Activated CD4-positive, CD25-positive, alpha-beta regulatory T cell treated with anti-CD3 and anti-CD28 coated beads, Interleukin-2, amount 50 U/mL, for 72 hours (primary cell): ENCODE measurements at places on chromosomes 4 and X.

- no peak for DNase-seq
These were observed 51.9 kb downstream of the PHKA2 start for GRCh38 chrX:18931972-18932371.

GRCh38 chr4:146123231-146123630 lies 52.3 kb upstream of the LSM6 start:
- DNase-seq: no peak

- no peak for DNase-seq
These were observed 30.0 kb upstream of the GALNT7 start for GRCh38 chr4:173138624-173139023.

- DNase-seq: no peak
These were observed 116.0 kb upstream of the RPS6KA3 start for GRCh38 chrX:20382518-20383297.

DNA sequence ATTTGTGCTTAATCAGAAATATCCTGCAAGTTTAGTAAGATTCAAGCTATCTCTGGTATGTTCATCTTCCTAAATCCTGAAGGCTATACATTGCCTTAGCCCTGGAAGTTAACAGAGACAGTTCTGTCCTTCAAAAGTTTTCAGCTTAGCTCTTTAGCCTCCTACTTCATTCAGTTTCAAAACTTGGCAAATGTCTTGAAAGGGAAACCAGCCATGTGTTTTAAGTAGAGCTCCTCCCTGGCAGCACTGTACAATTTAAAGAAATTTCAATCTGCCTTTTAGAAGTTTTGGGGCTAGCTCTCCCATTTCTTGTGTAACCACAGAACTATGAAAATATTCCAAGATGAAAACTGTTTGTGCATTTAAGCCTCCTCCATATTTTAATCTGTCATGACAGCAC lies 47.0 kb downstream of the FANCB start:
- DNase-seq: no peak

GRCh38 chrX:69066966-69067525 lies 98.2 kb downstream of the PJA1 start:
- no peak for DNase-seq

GRCh38 chr4:133355633-133356032 lies 206.5 kb downstream of the PCDH10 start:
- DNase-seq: no peak

GRCh38 chr4:102586002-102586643 lies 85.0 kb downstream of the NFKB1 start:
- no peak for DNase-seq

DNA sequence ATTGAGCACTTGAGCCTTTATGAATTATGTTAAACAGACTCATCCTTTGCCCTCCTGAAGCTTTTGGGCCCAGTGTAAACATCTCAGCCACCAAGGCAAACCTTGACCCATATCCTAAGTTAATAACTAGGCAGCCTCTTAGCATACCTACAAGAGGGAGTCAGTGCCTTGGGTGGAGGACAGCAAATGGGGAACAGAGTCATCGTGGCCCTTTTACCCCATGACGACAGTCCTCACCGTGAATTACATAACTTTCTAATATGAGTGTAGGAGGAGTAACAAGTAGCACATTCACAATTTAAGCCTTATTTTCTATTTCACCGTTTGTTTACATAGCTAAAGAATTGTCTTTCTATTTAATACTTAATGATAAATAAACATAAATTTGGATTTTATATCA lies 16.8 kb downstream of the CLDN22 start:
- DNase-seq: no peak

DNA sequence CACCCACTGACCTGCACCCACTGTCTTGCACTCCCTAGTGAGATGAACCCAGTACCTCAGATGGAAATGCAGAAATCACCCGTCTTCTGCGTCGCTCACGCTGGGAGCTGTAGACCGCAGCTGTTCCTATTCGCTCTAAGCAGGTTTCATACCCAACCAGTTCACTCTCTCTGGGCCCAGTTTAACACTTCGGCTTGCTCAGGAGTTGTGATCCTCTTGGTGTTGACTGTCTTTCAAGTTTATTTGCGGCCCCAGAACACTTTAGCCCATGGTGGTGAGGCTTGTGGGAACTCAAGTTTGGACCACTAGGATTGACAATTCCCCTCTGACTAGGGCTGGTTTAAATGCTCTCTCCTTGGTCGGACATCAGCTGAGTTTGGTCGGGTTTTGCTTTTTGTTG lies 147.0 kb downstream of the DACH2 start:
- DNase-seq: no peak

- DNase-seq: no peak
These were observed 12.0 kb upstream of the CD38 start for GRCh38 chr4:15765910-15766697.

GRCh38 chrX:46912603-46913491 lies 626 bp downstream of the JADE3 start:
- peak; percentile 32 for DNase-seq

DNA sequence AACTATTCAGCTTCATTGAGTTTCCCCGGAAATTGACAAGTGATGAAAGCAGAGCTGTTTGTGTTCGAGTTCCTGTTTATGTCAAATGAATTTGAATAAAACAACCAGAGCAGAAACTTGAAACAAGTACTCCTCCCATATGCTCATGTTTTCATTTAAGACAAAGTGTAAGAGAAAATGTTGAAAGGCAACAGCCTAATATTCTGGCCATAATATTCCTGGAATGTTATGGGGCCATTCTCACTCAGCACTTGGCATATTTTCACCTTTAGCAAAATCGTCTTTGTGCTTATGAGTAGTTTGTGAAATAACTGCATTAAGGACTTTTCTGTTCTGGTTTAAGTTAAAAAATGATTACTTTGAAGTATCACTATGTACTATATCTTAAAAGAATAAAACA lies 276.0 kb upstream of the FAT1 start:
- no peak for DNase-seq

DNA sequence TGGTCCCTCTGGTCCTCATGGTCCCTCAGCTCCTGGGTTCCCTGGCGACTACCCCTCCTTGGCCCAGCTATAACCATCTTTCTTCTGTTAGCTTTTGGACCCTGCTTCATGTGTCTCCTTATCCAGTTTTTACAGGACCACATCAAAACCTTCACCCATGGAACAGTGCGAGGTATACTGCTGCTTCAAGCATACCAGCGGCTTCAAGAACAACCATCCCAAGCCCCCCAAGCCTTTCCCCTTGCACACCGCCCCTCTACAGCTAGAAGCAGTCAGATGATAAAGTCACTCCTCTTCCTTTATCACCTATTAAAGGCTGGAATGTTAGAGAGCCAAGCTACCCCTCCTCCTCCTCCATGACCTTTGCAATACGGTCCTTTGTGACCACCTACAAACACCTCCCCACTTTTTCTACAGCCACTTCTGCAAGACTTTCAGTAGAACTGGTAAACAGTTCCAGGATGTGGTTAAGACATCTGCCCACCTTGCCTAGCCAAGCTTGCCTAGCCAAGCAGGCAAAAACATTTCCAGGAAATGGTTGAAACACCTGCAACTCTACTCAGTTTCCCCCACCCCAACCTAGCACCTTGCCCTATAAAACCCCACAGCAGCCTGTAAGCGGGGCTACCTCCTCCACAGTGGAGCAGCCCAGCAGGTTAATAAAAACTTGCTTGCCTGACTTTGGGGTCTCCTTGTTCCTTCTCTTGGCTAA lies 125.7 kb downstream of the ZC4H2 start:
- no peak for DNase-seq

DNA sequence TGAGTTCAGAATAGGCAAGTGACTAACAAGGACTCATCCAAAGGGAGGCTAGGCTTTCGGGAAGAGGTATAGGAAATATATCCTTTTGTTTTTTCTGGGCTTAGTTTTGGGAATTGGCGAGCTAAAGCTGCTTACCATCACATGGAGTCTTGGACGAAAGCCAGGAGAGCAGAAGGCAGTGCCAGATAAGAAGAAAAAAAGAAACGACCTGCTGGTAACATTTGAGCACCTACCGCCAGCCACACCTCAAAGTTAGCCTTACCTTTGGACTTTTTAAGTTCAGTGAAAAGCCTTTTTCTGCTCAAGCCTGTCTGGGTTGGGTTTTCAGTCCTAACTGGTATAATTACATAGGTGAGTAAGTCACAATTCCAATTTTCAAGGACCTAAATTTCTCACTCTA lies 85.1 kb upstream of the LCORL start:
- no peak for DNase-seq

- no peak for DNase-seq
These were observed 32.0 kb downstream of the ELF2 start for GRCh38 chr4:139144911-139145551.

- no peak for DNase-seq
These were observed 136.4 kb downstream of the ADGRL3 start for GRCh38 chr4:61336488-61336887.

DNA sequence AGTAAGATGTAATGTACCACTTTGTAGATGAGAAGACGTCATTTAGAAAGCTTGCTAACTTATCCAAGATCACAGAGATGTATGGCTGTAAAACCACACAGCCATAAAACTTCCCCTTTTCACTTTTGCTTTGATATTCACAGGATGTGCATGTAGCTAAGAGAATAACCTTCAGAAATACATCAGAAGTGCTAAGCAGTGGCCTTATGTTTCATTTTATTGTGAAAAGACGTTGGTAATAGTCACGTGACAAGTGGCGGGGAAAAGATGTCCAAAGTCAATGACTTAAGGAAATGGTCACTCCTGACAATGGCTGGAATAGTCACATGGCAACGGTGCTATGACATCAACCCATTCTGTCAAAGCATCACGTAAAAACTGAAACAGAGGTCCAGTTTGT lies 12.9 kb upstream of the WDR17 start:
- no peak for DNase-seq

- DNase-seq: no peak
These were observed 28.4 kb downstream of the WFS1 start for GRCh38 chr4:6298035-6298434.

DNA sequence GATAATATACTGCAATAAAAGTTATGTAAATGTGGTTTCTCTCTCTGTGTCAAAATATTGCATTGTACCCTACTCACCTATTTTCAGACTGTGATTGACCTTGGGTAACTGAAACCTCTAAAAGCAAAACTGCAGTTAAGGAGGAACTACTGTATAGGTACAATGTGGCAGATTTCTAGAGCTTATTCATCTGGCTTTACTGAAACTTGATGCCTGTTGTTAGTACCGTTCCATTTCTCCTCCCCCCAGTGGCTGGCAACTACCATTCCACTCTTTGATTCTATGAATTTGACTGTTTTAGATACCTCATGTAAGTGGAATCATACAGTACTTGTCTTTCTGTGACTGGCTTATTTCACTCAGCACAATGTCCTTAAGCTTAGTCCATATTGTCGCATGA lies 61.9 kb downstream of the HOPX start:
- DNase-seq: no peak

GRCh38 chr4:110248831-110249253 lies 50.4 kb upstream of the ELOVL6 start:
- no peak for DNase-seq

GRCh38 chr4:128819082-128819742 lies 9.7 kb downstream of the JADE1 start:
- no peak for DNase-seq

- DNase-seq: no peak
These were observed 132.6 kb downstream of the TBL1X start for GRCh38 chrX:9597361-9598035.

DNA sequence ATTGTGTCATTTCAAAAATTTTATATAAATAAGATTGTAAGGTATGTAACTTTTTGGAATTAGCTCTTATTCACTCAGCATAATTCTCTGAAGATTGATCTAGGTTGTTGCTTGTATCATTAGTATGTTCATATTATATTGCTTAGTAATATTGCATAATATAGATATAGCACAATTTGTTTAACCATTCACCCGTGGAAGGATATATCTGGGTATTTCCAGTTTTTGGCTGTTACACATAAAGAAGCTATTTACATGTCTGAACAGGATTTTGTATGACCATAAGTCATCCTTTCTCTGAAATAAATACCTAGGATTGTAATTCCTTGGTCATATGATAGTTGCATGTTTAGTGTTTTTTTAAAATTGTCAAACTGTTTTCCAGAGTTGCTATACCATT lies 82.5 kb downstream of the CPEB2 start:
- no peak for DNase-seq

- no peak for DNase-seq
These were observed 51.3 kb upstream of the FRMPD3 start for GRCh38 chrX:107398115-107398514.

- DNase-seq: peak; percentile 57
These were observed 11.2 kb upstream of the BCOR start for GRCh38 chrX:40108959-40109287.

GRCh38 chrX:116236666-116237065 lies 66.1 kb downstream of the AGTR2 start:
- no peak for DNase-seq

DNA sequence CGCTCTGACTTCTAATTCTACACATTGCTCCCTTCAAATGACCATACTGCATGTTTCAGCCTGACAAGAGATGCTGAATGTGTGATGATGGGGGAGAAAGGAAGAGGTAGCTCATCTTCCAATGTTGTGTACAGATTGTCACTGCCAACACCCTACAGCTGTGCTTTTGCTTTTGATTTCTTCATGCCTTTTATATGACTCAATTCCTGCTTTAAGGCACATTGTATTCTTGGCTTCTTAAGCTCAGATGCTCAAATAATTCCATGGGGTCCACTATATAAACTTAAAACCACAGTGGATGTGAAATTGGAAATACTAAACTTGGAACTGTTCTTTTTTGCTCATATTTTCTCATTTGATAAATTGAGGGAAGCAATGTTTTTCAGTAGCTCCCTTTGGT lies 183.2 kb upstream of the WDFY3 start:
- no peak for DNase-seq

DNA sequence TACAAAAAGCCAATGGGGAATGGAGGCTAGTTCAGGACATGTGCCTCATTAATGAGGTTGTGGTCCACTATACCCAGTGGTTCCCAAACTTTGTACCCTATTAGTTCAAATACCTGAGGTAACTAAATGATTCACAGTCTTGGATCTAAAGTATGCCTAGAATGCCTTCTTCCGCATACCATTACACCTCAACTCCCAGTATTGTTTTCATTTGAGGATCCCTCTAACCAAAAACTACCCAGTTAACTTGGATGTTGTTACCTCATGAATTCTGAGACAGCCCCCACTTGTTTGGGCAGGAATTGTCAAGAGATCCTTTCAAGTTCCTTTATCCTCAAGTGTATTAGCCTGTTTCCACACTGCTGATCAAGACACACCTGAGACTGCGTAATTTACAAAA lies 439.2 kb downstream of the PCDH10 start:
- DNase-seq: no peak

DNA sequence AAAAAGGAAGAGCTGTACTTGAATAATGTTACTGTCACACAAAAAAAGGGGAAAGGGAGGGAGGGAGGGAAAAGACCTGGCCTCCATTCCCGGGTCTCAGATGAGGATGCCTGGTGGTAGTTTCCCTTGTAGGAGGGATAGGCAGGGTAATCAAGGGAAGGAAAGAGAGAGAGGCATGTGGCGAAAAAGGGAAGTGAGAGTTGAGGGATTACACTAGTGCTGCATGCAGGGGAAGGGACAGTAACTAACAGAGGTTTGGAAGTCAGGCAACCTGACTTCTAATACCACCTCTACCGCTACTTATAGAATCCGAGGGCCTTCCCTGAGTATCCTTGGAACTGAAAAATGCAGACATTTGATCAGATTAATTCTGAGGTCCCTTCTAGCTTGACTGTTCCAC lies 821.7 kb upstream of the FTHL17 start:
- DNase-seq: no peak
